ENCODE measurements at places on chromosomes 7 and 10. TPM values are rescaled to one million over a fixed set of nuclear protein-coding genes. Genes with fewer than 3 reads are reported as not detected.

DNA sequence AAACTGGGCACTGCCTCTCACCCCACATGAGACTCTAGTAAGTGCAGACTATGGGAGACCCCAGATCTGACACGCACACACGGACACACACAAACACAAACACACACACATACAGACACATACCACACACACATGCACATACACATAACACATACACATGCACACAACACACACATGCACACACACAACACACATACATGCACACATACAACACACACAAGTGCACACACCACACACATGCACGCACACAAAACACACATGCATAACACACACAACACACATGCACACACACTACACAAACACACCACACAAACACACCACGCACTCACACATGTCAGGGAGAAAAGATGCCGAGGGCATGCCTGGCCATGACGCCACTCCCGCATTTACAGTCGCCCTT is 205.5 kb downstream of the TYW1B start:
- peak overlapping the region; percentile 84 for H3K27ac ChIP-seq
- H3K36me3 ChIP-seq = no peaks in the 10 kb centered on the region
- H3K4me1 ChIP-seq = peaks cover 17% of the 10 kb centered on the region
- DNase-seq = no peak
- H3K27me3 ChIP-seq = peaks cover 4% of the 10 kb centered on the region

Gene CADPS2
- 0.22 TPM for total RNA-seq

GRCh38 chr10:74799721-74800221 is 26.6 kb upstream of the KAT6B start:
- no peak for DNase-seq
- H3K4me3 ChIP-seq = no peak overlapping the region
- no peak overlapping the region for H3K27ac ChIP-seq
- H3K27me3 ChIP-seq = peaks cover 2% of the 10 kb centered on the region
- H3K4me1 ChIP-seq = no peaks in the 10 kb centered on the region
- H3K36me3 ChIP-seq = no peaks in the 10 kb centered on the region

Gene LRRN3
- 6.3 TPM for total RNA-seq

Gene CPVL
- total RNA-seq = 20.3 TPM

Gene SFRP5
- total RNA-seq = not detected

Gene HTRA1
- total RNA-seq = 1.4 TPM

DNA sequence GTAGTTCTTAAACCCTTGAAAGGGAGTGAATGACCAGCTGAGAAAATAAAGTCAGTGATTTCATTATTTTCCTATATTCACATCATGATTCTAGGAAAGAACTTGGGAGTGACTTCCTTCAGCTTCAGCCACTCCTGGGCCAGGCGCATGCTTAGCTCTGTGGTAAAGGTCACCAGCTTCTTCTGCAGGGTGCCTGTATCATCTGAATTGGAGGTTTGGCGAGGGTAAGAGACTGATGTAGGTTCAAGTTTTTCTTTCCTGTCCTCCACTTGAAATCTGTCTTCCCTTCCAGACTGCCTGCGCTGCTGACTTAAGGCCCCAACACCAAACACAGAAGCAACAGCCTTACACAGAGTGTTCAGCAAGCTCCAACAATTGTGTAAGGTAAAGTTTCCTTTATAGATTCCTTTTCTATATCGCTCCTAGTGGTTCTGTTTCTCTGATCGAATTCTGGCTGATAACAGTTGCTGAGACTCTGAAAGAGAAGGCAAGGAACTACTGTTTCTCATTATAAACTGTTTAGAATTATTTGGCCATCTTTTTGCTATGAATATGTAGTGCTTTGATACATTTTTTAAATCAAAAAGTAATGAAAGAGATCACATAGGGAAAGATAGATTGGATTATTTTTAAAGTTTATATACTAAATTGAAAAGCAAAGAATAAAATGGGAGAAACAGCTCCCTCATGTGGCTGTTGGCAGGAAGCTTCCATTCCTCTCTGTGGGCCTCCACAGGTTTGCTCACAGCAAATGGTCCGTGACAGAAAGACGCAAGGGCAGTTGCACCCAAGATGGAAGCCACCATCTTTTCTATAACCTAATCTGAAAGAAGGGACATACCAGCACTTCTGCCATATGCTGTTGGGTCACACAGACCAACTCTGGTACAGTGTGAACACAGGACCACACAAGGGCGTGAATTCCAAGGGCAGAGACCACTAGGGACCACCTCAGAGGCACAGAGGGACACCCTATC is 14.0 kb downstream of the GATAD1 start:
- H3K4me1 ChIP-seq = no peaks in the 10 kb centered on the region
- peak; percentile 36 for DNase-seq
- H3K4me3 ChIP-seq = no peak overlapping the region
- peaks cover 3% of the 10 kb centered on the region for H3K27me3 ChIP-seq
- no peak overlapping the region for H3K27ac ChIP-seq
- no peaks in the 10 kb centered on the region for H3K36me3 ChIP-seq

DNA sequence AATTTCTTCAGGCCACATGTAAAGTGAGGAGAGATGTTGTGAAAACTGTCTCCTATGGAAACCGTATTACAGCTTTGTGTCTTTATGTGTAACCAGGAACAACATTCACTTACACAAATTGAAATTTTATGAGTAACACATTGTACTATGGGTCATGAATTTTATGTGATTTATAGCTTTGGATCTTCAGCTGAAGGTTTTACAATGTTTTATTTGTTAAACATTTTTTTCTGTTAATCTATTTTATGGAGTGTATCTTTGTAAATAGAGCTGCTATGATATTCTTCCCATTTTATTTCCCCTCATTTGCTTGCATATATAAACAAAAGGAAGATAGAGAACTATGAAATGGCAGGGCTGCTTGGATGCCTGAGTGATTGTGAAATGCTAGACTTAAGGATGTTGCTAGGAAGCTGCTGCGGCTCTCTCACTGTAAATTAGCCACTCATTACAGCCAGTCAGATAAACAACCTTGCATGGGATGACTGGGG is 104.5 kb upstream of the PCLO start:
- no peaks in the 10 kb centered on the region for H3K4me1 ChIP-seq
- H3K36me3 ChIP-seq = no peaks in the 10 kb centered on the region
- no peak overlapping the region for H3K27ac ChIP-seq

- peaks cover 6% of the 10 kb centered on the region for H3K36me3 ChIP-seq
- peak overlapping the region; percentile 86 for H3K27ac ChIP-seq
- peaks cover 9% of the 10 kb centered on the region for H3K27me3 ChIP-seq
- peak overlapping the region; percentile 96 for H3K4me3 ChIP-seq
- H3K4me1 ChIP-seq = peaks cover 3% of the 10 kb centered on the region
- DNase-seq = no peak
Measured at GRCh38 chr7:156640949-156641485, 443 bp downstream of the RNF32 start.

GRCh38 chr7:46179061-46179610 is 258.1 kb upstream of the IGFBP3 start:
- H3K36me3 ChIP-seq = peaks cover 8% of the 10 kb centered on the region
- no peaks in the 10 kb centered on the region for H3K4me1 ChIP-seq
- no peak overlapping the region for H3K27ac ChIP-seq

- no peak for DNase-seq
- H3K27me3 ChIP-seq = peaks cover 3% of the 10 kb centered on the region
- peaks cover 4% of the 10 kb centered on the region for H3K36me3 ChIP-seq
- no peak overlapping the region for H3K4me3 ChIP-seq
Measured at GRCh38 chr7:117828825-117829224, 44.4 kb downstream of the CTTNBP2 start.

DNA sequence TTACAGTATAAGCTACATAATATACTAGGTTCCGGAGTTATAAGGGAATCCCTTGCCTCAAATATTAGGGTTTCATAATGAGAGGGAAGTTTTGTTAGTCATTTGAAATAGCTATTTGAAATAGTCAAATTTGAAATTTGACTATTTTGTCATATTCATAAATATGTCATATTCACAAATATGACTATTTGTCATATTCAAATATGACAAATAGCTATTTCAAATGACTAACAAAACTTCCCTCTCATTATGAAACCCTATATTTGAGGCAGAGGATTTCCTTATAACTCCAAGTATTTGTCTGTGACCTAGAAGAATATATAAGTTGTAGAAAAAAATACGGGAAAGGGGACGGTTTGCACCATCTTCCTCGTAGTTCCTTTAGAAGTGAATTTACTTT is 76.6 kb downstream of the HDAC9 start:
- no peak overlapping the region for H3K4me3 ChIP-seq
- no peak for DNase-seq
- no peaks in the 10 kb centered on the region for H3K36me3 ChIP-seq
- peaks cover 23% of the 10 kb centered on the region for H3K4me1 ChIP-seq
- no peaks in the 10 kb centered on the region for H3K27me3 ChIP-seq
- no peak overlapping the region for H3K27ac ChIP-seq
